ENCODE measurements at places on chromosomes 13 and 19.

DNA sequence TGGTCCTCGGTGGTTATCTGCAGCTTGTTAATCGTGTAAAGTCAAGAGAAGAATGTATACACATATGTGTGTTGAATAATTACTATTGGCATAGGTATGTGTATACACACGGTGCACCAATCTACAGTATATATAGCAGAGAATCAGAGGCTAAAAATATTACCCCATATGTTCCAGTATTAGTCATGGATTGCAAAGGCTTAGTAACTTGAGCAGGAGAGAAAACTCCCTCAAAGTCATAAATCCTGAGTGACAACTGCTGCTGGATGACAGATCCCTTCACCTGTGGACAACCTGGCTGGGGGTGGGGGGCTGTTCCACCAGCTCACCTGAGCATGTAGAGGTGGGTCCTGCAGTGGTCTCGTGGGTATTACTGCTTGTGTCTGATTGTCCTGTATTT lies 185.0 kb downstream of the ZNF536 start:
- DNase-seq = peak; percentile 29

GRCh38 chr19:5396096-5396939 lies 55.7 kb upstream of the PTPRS start:
- DNase-seq = no peak

DNA sequence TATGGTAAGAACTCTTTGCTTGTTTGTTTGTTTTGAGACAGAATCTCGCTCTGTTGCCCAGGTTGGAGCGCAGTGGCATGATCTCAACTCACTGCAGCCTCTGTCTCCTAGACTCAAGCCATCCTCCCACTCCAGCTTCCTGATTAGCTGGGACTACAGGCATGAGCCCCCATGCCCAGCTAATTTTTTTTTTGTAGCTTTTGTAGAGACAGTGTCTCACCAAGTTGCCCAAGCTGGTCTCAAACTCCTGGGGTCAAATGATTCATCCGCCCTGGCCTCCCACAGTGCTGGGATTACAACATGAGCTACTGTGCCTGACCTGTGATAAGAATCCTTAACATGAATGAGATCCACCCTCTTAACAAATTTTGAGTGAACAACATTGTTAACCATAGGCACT lies 183.9 kb upstream of the TSHZ3 start:
- peak; percentile 45 for DNase-seq

- peak; percentile 96 for DNase-seq
Measured at GRCh38 chr13:33125821-33126570, 109.8 kb downstream of the KL start.

DNA sequence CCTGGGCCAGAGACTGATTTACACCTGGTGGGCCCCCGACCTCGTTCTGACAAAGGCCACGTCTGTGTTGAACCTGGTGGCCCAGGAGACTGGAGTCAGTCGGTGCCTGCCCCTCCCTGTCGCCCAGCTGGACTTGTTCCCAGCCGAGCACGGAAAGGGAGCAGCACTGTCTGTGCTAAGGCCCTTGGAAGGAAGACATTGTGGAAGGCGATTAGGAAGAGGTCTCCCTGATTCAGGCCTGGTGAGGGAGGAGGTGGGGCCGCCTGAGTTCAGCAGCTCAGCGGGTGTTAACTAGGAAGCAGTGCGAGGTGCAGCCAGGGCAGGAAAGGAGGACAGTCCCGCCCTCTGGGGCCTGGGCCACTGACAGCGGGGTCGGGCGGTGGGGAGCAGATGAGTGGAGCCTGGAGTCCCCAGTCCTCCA lies 64.7 kb downstream of the GPR12 start:
- no peak for DNase-seq

- no peak for DNase-seq
Measured at GRCh38 chr13:32428581-32429432, 877 bp upstream of the N4BP2L1 start.

- no peak for DNase-seq
Measured at GRCh38 chr19:32302778-32303177, 42.6 kb upstream of the ZNF507 start.
